ENCODE measurements at places on chromosomes 4 and X. TPM values are rescaled to one million over a fixed set of nuclear protein-coding genes. Genes with fewer than 3 reads are reported as not detected.
A peak's percentile ranks its signal among the peaks of the same experiment; 100 is the strongest.

GRCh38 chr4:80196259-80196921 lies 913 bp upstream of the PRDM8 start:
- DNase-seq: no peak

GRCh38 chr4:56821381-56822243 lies at the start of gene SPINK2:
TSS of gene SPINK2 (minus strand) at chr4:56821701. CDS start at chr4:56821662, 39 bp downstream.
- DNase-seq: peak; percentile 51

- DNase-seq: no peak
Observed at GRCh38 chrX:134013524-134013923, 28.1 kb upstream of the GPC3 start.

Gene REPS2
- total RNA-seq: 29.7 TPM

Gene AFF2
- total RNA-seq: not detected

Gene REELD1
- 0.73 TPM for total RNA-seq

- DNase-seq: no peak
Observed at GRCh38 chr4:75126058-75126457, 193.1 kb downstream of the PARM1 start.

- DNase-seq: no peak
Observed at GRCh38 chr4:912548-913279, 19.4 kb downstream of the GAK start.

DNA sequence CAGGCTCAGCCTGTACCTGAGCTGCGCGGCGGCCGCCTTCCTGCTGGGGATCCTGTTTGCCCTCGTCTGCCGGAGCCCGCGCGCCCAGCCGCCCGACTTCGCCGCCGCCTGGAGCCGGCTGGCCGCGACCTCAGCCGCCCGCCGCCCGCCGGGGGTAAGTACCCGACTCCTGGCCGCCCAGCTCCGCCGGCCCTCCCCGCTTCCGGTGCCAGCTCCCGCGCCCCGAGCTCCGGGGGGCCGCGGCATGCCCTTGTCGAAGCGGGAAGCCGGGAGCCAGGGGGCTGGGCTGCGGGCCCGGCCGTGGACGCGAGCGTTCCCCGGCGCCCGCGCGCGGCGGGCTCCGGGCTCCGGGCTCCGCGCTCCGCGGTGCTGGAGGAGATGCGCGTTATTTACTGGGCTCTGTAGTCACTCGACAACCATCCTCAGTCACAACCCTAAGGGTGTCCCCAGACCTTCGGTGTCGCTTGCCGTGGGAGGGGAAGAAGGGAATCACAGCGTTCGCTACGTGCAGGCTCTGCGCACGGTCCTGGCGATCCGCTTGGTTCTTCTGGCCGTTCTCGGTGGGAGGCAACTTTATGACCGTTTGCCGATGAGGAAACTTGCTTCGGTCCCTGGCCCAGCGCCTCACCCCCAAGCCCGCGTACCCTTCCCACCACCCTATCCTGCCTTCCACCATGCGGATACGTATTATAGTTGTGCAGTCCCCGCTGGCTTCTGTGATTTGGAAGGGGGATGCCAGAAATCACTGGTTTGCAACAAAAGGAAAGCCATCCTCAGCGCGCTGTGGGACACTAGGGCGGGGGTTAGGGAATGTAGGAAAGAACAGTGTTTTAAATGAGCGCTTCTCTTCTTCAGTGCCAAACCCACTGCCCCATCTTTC lies 944 bp downstream of the SNX25 start:
- peak; percentile 86 for DNase-seq

GRCh38 chr4:17662694-17663093 lies 48.3 kb downstream of the MED28 start:
- DNase-seq: no peak

Gene FANCB
- 1.3 TPM for total RNA-seq

All from stomach (tissue), 19 donors.